Occipital lobe (tissue), 3 donors: ENCODE measurements at places on chromosomes 3 and 15.

- no peak for DNase-seq
Observed at GRCh38 chr15:87228460-87228859, 1028.1 kb downstream of the NTRK3 start.

GRCh38 chr15:68654786-68655560 is 76.2 kb downstream of the CORO2B start:
- DNase-seq: no peak

- DNase-seq: no peak
Observed at GRCh38 chr3:115436767-115437301, 186.5 kb upstream of the GAP43 start.

DNA sequence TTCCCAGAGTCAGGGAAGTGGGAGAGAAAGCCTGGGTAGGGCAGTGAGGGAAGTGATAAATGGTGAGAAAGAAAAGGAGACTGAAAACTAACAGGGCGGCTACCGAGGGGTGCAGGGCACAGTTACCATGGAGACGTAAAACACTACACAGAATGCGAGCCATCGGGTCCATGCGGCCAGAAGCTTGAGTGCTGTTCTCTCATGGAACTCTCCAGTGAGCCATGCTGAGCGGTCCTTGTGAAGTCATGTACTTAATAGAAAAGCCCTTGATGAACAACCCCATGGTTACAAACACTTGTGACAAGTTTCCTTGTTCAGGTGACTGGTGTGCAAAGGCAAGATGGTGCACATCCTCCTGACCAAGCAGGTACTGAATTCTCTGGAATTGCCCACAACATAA is 3.7 kb upstream of the PLA2G4F start:
- no peak for DNase-seq

GRCh38 chr15:28133281-28133680 is 34.2 kb upstream of the OCA2 start:
- no peak for DNase-seq

GRCh38 chr3:61561374-61562041 is at the start of gene PTPRG:
PTPRG (plus strand) TSS chr3:61561571; CDS start chr3:61562288, 717 bp downstream.
- DNase-seq: peak; percentile 67

DNA sequence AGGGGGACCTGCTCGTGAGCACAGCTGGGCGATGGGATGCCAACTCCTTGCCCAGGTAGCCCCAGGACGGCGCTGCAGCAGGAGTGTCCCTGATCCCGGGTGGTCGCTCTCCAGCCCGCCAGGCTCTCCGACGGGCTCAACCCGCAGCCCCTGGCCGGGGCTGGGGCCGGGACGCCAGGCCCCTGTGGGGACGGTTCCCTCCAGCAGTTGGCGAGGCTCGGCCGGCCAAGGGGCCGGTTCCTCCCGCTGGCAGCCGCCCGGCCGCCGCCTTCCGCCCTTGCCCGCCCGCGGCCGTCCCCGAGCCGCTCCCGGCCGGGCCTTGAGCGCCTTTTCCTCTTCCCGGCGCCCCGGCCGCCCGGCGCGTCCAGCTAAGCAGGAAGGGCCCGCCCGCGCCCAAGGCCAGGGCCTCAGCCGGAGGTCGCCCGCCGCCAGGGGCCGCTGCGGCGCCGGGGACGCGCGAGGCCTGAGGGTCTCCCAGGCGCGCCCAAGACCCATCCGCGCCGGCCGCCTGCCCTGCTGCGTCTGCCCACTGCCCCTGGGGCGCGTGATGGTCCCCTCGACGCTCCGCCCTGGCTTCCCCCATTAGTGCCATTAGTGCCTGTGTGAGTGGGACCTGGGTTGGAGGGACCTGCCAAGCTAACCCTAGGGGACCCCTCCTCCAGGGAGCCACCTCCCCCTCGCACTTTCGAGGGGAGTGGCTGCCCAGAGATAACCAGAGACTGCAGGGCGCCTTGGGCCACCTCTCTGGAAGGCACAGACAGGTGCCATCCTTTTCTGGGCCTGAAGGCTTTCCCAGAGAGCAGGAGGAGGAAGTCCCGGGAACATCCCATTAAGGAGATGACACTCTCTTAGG is 106.4 kb downstream of the FBLN2 start:
- DNase-seq: no peak

DNA sequence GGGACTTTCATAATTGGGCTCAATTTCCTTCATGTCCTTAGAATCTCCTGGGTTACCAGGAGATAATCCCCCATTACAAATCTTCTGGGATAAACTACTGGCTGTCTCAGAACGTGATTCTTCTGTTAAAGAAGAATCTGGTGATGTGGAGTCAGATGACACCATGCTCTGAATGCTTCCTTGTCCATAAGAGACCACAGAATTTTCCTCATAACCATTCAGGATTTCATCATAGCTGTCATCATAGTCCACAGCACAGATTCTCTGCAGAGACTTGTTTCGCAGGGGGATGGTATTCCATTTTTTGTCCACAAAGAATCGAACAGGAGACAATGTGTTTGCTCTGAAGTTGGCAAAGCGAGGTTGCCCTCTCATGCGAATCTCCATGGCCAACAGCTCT is 109.8 kb upstream of the TSPAN3 start:
- no peak for DNase-seq

- DNase-seq: no peak
Observed at GRCh38 chr3:143098032-143098764, 21.4 kb upstream of the CHST2 start.

GRCh38 chr15:83320844-83321243 is 36.4 kb upstream of the BNC1 start:
- DNase-seq: no peak

- DNase-seq: no peak
Observed at GRCh38 chr3:9909221-9910013, 6.8 kb downstream of the IL17RE start.

DNA sequence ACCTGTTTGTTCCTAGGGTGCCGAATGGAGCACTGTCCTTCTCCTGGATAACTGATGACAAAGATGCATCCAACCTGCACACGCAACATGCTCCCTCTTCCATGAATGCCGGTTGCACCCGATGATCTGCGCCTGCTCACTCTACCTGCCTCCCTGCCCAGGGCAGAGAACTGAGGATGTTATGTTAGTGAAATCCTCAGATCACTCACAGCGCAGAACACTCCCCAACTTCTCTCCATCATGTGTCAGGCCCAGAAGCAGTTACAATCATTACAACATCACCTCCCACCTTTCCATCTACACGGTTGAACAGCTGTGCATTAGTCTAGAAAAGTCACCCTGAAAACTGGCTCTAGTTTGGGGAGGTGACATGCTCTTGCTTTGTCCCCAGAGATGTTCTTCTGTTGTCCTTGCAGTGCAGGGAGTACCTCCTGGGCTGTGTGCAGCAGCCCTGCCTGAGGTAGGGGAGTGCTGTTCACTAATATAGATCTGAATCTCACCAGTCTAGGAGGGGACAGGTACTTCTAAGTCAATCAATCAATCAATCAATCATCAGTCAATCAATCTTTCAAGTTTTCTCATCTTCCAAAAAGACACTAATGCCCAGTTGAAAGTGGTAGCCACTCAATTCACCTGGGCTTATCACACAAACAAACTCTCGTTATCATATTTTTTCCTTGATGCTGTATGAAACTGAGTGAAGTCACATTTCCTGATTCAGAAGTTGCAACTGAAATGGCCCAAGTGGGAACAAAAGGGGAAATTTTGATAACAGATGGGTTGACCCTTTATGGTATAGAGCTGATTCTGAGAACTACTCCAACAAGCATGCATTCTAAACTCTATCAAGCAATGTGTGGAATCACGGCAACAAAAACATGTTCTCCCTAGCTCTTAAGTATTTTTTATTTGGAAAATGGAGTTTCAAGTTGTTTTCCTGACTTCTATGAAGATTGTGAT is 15.4 kb upstream of the ISLR start:
- no peak for DNase-seq

- no peak for DNase-seq
Observed at GRCh38 chr3:82163907-82164520, 402.6 kb upstream of the GBE1 start.

- peak; percentile 18 for DNase-seq
Observed at GRCh38 chr3:4583416-4583815, 90.3 kb downstream of the ITPR1 start.

GRCh38 chr3:111652492-111653180 is 57.5 kb upstream of the ZBED2 start:
- DNase-seq: no peak

GRCh38 chr15:68635141-68635540 is 56.3 kb downstream of the CORO2B start:
- peak; percentile 47 for DNase-seq

DNA sequence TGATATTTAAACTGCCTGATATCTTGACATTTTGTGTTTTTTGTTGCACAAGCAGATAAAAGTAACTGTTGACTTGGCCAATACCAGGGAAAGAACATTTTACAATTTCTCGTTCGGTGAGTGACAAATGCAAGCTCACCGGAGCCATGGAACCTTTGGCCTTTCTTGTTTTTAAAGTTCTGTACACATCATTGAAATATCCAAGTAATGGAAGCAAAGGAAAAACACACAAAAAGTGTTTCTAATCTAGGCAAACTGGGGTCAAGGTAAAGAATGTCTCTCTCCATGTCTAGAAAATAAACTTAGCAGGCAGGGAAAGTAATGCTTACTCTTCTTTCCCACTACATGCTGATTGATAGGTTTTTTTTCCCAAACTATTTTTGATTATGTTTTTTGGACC is 27.8 kb downstream of the SPTSSB start:
- DNase-seq: no peak

DNA sequence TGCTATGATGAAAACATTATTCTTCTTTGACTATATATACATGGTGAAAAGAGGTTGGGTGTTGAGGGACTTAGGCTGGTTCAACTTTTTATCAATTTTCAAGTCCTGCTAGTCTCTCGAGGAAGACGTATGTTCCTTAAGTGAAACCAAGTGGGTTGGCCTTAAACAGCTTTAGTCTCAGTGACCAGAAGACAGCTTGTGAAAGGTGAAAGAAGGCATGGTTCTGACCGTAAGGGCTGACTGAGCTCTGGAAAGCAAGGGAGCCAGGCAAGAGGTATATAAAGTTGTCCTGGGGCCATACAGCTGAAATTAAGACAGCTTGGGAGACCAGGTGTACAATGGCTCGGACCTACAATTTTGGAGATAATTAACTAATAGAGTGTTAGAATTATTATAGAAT is 128.9 kb upstream of the TP63 start:
- no peak for DNase-seq

- DNase-seq: no peak
Observed at GRCh38 chr15:90823455-90823974, 44.9 kb upstream of the FURIN start.

- DNase-seq: no peak
Observed at GRCh38 chr3:101602731-101603130, 28.8 kb downstream of the PCNP start.

DNA sequence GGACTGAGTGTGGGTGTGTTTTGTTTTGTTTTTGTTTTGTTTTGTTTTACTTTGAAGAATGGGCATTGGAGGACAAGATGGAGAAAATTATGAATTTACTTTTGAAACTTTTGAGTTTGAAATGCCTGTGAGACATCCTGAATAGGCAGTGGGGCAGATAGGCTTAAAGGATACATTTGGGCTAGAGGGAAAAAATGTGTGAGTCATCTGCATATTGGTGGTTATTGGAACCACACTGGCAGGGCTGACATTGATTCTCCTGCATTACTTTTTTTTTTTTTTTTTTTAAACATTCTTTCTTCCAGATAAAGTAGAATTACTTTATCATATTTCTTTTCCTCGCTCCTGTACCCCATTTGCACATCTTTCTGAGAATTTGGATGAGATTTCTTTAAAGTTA is 56.1 kb downstream of the CALML4 start:
- DNase-seq: no peak

DNA sequence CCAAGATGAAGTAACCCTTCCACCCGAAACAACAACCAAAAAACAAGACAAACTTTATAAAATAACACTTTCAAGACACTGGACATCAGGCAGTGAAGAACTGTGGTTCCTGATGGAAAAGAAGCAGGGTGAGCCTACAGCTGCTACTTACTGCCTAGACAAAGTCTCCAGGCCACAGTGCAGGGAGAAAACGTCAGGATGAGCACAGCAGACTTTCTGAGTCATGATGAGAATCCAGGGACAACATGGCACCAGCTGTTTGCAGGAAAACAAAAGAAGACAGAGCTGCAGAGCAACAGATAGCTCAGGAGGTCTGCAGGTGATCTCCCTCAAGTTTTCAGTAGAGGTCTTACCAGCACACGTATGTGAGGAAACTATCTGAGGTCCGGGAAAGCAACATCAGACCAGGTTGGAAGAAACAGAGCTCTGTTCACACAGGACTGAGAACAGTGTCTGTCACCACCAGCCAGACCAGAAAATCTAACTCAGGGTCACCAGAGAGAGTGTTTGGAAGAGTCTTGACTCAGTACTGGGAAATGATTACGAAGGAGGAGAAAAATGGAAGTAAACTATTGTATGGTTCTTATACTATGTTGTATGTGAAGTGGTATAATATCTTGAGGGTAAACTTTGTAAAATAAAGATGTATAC is 108.9 kb downstream of the ANO10 start:
- DNase-seq: no peak

DNA sequence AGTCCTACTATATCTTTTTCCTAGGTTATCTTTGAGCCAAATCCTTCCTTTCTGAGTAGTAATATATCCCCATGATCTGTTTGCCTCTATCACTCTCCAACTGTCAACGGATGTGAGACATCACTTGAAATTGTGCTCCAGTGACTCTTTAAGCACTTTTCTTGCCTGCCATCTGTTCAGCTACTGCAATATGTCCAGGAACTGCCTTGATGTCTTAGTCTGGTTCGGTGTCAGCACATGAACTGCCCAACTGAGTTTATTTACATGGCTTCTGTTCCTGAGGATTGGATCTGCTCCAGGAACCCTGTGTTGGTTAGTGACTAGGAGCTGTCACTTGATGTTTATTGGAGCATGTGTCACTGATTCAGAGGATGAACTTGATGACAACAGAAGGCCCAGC is 116.5 kb downstream of the SLC9A9 start:
- DNase-seq: no peak

DNA sequence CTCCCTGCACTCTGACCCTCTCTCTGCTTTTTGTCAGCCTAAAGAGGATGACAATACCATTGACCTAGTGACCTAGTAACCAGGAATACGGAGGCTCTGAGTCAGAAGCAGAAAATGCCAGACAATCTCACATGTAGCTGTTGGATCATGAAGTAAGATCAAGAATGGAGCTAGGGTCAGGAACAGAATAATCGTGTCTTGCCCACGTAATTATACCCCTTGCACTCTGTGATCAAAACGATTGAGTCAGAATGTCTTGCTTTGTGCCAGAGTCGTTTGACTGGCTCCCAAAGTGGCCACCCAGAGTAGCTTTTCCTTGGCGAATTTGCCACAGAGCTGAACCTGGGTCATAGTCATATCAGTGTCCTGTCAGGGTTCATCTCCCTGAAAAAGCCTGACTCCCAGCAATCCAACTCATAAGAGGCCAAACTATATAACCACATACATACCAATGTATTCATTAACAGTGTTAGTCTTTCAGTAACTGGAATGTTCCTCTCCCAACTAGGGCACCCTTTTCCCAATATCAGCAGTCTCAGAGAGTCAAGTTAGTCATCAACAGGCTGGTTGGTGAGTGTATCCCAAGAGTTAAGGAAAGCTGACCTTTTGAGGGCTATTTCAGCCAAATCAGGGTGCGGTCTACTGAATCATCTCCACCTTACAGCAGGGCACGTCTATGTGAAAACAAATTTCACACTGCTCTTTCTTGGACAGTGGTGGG is 5.0 kb upstream of the CDV3 start:
- DNase-seq: no peak

- no peak for DNase-seq
Observed at GRCh38 chr3:183924956-183925355, 40.3 kb upstream of the PARL start.
